Prostate gland (tissue), 2 donors: ENCODE measurements at places on chromosomes 13 and 19. TPM values are rescaled to one million over a fixed set of nuclear protein-coding genes. Genes with fewer than 3 reads are reported as not detected.

DNA sequence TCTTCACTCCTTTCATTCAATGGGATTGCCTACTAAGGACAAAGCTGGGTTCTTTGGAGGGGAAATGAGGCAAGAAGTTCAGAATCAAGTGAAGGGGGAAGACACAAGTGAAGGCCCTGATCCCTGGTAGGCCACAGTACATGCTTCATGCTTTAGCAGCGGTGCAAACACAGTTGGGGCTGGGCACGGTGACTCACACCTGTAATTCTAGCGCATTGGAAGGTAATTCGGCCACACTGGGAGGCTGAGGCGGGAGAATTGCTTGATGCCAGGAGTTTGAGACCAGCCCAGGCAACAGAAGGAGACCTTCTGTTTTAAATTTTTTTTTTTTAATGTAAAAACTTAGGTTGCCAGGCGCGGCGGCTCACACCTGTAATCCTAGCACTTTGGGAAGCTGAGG, 23.4 kb upstream of the GATAD2A start:
- DNase-seq: no peak

GRCh38 chr13:111178402-111178801, 63.3 kb downstream of the ARHGEF7 start:
- DNase-seq: no peak

GRCh38 chr19:46349311-46349993, 2.6 kb downstream of the PPP5C start:
- no peak for DNase-seq

DNA sequence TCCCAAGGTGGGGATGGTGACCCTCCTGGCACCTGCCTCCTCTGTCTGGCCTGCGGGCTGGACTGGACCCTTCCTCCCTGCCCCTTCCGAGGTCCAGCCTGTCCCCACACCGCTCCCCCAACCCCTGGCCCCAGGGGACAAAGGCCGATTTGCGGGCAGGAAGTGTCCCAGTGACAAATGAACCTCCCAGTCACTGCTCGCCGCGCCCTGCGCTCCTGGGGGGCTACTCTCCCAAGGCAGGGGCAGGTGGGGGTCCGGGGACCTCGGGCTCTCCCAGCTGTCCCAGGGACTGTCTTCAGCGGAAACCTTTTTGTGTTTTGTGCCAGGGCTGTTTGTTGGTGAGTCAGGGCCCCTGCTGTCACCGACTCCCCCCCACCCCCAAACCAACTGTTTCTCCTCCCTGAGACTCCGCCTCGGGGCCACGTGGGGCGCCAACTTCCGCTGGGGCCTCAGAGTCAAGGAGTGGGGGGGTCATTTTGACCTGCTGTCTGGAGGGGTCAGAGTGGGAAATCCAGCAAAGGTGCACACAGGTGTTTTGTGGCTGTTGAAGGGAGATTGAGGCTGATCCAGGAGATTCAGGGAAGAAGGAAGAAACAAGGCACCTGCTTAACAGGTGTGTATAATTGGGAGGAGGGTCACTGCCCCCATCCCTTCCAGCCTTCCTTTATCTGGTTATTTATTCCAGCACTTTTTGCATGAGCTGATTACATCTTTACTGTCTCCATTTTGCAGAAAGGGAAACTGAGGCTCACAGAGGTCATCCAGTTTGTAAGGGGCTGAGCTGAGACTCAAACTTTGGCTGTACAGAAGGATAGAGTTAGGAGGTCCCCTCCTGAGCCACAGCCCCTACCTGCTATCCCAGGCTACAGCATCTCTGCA, 831 bp downstream of the PGPEP1 start:
- peak; percentile 51 for DNase-seq

DNA sequence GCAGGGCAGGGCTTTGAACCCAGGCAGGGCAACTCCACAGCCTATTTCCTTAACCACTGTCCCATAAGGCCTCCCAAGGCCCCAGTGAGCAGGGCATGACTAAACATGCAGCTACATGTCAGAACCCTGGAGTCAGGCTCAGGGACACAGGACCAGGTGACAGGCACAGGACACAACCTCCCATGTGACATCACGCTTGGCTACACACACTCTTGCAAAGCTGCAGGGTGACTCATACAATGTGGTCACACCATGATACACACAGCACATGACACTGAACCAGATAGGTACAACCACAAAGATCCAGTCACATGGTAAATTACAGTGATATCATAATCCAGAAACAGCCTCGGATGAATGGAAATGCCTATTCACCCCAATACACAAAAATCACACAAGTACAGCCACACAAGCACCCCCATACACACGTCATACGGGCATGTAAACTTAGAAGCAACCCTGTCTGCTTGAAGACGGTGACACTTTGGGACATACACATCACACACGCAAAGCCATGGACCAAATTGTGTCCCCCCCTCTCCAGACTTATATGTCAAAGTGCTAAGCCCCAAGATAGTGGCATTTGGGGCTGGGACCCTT, 14.5 kb downstream of the KLK4 start:
- peak; percentile 88 for DNase-seq

GRCh38 chr19:3186160-3186688, 494 bp downstream of the NCLN start:
- no peak for DNase-seq

- peak; percentile 35 for DNase-seq
Measured at GRCh38 chr19:58558066-58558622, at the start of gene UBE2M. UBE2M (minus strand) TSS chr19:58558611; CDS start chr19:58558381, 230 bp downstream.

GRCh38 chr13:75385708-75386083, 96.3 kb downstream of the TBC1D4 start:
- DNase-seq: no peak

DNA sequence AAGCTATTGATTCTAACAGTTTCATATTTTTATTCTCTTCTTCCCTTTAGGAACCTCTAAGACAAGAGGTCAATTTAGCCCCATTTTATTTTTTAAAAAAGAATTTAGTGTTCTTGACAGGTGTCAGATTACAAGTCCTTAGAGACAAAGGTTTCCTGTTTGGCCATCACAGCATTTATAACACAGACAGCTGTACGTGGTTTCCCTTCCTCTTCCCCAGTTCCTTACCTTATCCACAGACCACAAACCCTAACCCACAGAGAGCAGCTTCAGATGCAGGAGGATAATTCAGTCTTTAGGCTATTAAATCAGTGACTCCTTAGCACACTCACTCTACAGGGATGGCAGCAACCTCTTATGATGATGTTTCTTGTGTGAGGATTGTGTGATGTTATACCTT, 1210.1 kb downstream of the DIAPH3 start:
- DNase-seq: no peak

DNA sequence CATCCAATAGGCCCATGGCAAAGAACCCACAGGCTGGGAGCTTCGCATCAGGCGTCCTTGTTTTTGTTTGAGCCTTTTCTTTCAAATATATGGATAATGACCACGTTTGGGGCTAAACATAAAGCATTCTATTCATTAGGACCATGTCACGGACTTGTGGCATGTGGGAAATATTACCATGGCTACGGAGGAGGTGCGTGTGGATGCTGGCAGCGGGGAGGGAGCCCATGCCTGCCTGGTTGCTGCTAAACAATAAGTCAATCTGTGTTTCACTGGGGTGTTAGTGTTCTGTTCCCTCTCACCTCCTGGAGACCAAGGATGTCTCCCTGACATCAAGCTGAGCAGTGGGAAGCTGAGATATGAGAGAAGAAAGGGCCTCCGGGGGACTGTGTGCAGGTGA, 121.1 kb downstream of the IRS2 start:
- DNase-seq: no peak

GRCh38 chr19:49655570-49656455, 9.8 kb downstream of the IRF3 start:
- no peak for DNase-seq

- peak; percentile 78 for DNase-seq
Measured at GRCh38 chr19:18097217-18097992, at the start of gene MAST3. MAST3 (plus strand) TSS chr19:18097778; CDS start chr19:18097793, 15 bp downstream.

The CTU1 gene
- 21.4 TPM for total RNA-seq

The SLC6A16 gene
- 4.3 TPM for total RNA-seq

The MIER2 gene
- total RNA-seq: 37.1 TPM

The ZNF253 gene
- 10.6 TPM for total RNA-seq

The SIAH3 gene
- total RNA-seq: not detected
